Gastroesophageal sphincter (tissue), 4 donors: ENCODE measurements at places on chromosomes 7 and 10. TPM values are rescaled to one million over a fixed set of nuclear protein-coding genes. Genes with fewer than 3 reads are reported as not detected.

GRCh38 chr7:101410743-101411507 lies 48.2 kb downstream of the COL26A1 start:
- no peak for ATAC-seq

GRCh38 chr10:29205787-29206186 lies 83.1 kb upstream of the LYZL1 start:
- ATAC-seq: no peak

GRCh38 chr10:119782981-119783664 lies 57.3 kb downstream of the INPP5F start:
- no peak for ATAC-seq

GRCh38 chr7:112414855-112415490 lies 35.3 kb upstream of the IFRD1 start:
- ATAC-seq: no peak

- no peak for ATAC-seq
Measured at GRCh38 chr10:130631142-130632096, 495.2 kb downstream of the GLRX3 start.

GRCh38 chr10:63221950-63222349 lies 88.8 kb downstream of the NRBF2 start:
- no peak for ATAC-seq

GRCh38 chr10:96973809-96974747 lies 142.0 kb downstream of the LCOR start:
- no peak for ATAC-seq

DNA sequence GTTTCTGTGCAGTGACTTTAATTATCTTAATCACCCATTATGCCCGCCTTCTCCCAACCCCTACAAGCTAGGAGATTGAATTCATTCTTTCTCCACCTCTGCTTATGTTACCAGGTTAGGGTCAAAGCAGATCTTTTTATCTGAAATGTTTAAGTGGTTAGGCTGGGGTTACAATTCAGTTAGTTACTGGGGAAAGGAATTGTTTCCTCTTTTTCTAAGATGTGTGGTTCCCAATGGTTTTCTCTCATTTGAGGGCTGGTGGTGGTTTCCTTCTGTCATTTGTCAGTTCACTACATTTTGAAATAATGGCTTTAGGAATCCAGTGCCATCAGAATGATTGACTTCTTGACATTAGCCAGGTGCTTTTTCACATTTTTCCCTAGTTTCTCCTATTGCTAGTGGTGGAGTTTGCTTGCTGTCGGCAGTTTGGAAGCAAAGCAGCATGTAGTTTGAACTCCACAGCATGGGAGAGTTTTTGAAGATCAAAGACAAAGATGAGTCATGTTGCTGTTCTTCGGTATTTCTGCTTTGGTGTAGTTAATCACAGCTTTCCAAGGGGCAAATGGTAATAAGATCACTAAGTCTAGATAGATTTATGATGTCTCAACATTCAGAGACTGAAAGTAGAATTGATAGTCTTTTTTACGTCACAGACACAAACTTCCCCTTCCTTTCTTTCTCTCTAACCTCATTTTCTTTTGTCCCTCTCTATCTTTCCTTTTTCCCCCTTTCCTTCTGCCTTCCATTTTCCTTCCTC lies 168.2 kb downstream of the SND1 start:
- ATAC-seq: no peak

DNA sequence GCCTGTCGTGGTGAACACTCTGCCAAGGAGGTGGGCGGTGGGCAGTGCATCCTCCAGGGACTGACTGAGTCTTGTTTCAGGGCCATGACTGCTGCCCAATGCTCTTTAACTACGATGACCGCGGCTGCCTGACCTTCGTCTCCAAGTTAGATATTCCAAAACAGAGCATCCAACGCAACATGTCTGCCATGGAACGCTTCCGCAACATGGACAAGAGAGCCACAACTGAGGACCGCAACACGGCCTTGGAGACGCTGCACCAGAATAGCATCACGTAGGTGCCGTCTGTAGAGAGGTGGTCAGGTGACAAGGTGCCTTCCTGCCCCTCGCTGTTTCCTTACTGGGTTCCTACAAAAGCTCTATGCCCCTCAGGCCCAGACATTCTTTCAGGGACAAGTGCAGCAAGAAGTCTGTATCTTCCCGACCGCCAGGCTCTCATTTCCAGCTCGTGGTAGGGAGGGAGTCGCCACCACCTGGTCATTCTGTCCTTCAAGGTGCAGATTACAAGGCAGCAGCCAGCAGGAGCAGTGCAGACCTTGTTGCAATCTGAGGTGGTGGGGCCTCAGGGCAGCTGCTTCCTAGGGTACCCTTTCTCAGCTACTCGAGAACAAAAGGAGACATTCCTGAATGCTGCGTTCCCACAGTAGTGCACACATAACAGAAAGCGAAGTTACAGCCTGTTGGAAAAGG lies 14.9 kb upstream of the ARPC1B start:
- ATAC-seq: no peak

DNA sequence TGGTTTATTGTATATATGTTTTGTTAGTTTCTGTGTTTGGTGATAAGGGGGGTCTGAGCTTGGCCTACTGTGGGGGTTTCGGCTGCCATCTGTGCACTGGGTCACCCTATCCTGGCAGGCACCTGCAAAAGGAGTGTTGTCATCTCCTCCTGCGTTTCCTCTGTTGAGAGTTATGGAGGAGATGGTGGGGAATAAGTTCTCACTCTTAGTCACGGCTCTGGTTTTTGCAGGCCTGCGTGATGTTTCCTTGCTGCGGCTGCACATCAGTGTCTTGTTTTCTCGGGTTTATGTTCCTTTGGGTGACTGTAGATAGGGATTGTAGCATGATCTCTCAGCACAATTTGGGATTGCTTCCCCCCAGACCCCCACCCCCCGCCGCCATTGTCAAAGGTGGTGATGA lies 36.8 kb downstream of the CCM2 start:
- ATAC-seq: no peak

DNA sequence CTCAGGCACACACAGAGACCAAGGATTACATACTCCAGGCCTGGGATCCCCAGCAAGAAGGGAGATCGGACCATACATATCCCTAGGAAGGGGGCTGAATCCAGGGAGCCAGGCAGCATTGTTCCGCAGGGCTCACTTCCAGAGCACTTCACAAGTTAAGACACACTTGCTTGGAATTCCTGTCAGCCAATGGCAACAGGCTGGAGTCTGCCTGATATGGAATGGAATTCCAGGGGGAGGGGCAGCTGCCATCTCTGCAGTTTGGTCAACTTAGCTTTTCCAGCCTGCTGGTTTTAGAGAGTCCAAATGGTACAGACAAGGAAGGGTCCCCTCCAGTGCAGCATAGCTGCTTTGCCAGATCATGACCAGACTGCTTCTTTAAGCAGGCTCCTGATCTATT lies 290.0 kb upstream of the GLI3 start:
- ATAC-seq: no peak

- no peak for ATAC-seq
Measured at GRCh38 chr7:139867847-139868246, 38.8 kb downstream of the TBXAS1 start.

GRCh38 chr10:30637881-30638467 lies 8.4 kb upstream of the LYZL2 start:
- no peak for ATAC-seq

- ATAC-seq: no peak
Measured at GRCh38 chr7:22725585-22725984, 1.4 kb upstream of the IL6 start.

- no peak for ATAC-seq
Measured at GRCh38 chr7:26500749-26501352, 209.2 kb downstream of the SNX10 start.

DNA sequence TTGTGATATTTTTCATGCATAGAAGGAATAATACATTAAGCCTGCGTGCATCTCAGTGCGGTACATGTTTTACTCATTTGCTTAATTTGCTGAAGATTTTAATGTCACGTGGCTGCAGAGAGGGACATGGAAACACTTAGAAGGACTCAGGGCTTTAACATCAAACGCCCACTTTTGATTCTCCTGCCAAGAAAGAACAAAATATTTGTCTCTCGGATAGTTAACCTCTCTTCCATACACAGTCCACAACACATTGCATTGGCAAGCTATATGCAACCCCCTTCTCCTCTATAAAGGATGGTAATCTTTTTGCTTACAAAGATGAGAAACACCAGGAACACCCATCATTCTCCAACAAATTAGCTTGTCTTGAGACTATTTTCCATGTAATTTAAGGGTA lies 148.0 kb upstream of the NRP1 start:
- no peak for ATAC-seq

DNA sequence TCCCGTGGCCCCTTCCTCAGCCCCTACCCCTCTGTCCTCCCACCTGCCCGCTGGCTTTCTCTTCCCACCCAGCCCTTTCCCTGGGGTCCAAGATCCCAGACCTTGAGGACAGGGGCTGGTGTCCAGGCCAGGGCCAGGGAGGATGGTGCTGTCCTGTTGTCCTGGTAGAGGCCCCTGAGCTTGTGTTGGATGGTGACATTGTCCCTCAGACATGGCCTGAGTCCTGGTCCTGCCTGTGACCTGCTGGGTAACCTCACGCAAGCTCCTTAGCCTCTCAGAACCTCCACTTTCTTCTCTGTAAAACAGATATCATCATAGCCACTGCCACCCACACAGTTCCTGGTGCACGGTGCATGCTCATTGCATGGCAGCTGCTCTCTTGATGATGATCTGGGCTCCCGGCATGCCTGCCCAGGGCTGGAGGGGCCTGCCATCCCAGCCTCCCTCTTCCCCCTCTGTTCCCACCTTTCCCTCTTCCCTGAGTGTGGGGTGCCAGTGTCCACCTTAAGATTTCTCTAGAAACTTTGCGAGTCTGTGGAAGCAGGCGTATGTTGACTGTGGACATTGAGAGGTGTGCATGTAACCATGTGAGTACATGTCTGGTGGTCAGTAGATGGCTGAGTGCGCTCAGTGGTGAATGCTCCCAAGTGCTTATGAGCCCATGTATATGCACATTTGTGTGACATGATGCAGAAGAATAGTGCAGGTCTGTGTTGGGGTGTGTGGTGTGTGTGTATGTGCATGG lies 60.4 kb downstream of the NEURL1 start:
- ATAC-seq: no peak

- ATAC-seq: peak; percentile 62
Measured at GRCh38 chr10:121886997-121887622, 40.7 kb downstream of the ATE1 start.

- ATAC-seq: no peak
Measured at GRCh38 chr10:117997673-117998072, 49.1 kb downstream of the RAB11FIP2 start.

- no peak for ATAC-seq
Measured at GRCh38 chr7:30175636-30176147, 40.9 kb downstream of the MTURN start.

DNA sequence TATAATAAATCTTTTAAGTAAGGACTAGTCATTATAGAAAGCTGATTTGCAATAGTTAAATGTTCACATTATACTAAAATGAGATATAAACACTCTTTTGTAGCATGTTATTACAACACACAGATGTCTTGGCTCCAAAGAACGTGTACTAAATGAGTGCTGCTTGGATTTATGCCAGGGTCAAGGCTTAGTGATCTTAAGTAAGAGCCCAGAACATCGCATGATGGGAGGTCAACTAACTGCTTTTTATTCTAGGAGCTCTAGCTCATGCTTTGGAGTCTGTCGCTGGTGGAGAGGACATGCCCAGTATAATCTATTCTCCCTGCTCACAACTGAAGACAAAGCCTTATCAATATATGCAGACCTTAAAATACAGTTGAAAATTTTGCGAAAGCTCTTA lies 315.1 kb downstream of the BBS9 start:
- peak; percentile 62 for ATAC-seq

GRCh38 chr10:84715911-84716310 lies 387.5 kb downstream of the CCSER2 start:
- ATAC-seq: no peak

DNA sequence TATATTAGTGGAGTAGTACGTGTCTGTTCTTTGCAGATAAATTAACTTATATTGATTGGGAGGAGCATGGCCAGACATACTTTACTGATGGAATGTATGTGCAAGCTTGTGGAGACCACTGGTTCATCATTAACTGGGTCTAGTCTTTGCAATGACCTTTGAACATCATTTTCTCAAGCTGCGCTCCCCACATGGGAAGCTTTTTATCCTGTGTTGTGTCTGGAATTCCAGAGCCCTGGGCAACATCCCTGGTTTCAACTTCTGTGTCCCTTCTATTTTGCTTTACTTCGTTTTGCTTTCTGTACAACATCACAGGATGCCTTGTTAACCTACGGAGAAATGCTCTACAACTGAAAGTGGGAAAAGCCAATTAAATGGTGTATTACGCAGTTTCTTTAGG lies 38.3 kb downstream of the MACROH2A2 start:
- no peak for ATAC-seq

HHEX gene
- 2.8 TPM for total RNA-seq

CCL24 gene
- not detected for total RNA-seq

UNC5B gene
- total RNA-seq: 3.7 TPM

LAMB4 gene
- total RNA-seq: not detected

C7orf33 gene
- total RNA-seq: not detected

CLDN3 gene
- total RNA-seq: 5.9 TPM

PLPP4 gene
- total RNA-seq: 2.5 TPM

ZNF800 gene
- total RNA-seq: 34.3 TPM
